Germinal center (tissue), 1 donor: ENCODE measurements at places on chromosomes 11 and 22.

- DNase-seq: no peak
These were observed 112.8 kb downstream of the FBXO7 start for GRCh38 chr22:32587449-32587848.

DNA sequence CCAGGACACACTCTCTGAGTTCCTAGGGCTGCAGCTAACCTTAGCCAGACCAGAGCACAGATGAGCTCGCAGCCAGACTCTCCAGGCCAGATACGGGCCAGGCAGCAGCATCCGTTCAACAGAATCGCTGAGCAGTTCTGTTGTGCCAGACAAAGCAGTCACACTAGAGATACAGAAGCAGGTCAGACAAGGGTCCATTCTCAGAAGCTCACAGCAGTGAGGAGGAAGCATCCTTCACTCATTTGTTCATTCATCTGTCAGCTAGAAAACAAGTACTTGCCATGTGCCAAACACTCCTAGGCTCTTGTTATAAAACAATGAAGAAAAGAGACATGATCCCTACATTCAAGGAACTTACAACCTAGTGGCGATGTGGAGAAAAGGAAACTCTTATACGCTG is 2.6 kb downstream of the LMO2 start:
- no peak for DNase-seq

DNA sequence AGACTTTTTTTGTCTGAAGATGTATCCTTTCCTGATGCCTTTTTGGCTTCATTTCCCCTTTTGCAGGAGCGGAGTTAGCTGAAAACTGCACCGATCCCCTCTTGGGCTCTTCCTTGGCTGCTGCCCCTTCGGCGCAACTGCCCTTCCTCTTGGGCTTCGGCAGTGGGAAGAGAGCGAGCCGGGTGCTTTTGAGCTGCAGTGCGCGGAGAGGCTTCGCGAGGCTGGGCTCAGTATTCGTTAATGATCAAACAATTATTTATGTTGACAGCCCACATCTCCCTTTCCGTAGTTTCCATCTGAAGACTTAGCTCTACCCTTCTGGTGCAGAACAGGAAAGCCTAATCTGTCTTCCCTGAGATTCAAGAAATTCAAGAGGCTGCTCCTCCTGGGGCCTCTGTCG is 170.8 kb downstream of the CSNK2A3 start:
- no peak for DNase-seq

DNA sequence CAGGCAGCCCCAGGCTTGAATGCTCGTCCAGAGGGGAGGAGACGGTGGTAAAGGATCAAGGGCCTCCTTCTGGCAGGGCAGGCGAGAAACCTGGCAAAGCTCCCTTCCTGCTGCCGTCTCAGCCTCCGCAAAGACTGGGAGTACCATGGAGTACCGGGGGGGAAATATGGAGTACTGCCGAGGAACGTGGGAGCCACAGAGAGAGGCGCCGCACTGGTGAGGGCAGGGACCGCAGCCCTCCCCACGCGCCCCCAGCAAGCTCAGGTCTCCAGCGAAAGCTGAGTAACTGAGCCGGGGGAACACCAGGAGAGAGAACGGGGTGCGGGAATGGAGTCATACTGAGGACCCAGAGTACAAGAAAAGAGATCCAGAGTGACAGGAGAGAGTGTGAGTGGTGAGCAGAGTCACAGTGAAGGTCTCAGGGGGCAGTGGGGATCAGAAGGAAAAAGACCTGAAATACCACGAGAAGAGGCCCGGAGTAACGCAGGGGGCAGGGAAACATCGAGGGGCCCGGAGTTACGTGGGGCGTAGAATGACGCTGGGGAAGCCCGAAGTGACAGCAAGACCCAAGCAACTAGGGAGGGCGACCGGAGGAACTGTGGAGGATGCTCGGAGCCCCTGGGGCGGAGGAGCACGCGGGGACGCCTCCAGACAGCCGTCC is 740 bp downstream of the EML3 start:
- no peak for DNase-seq

DNA sequence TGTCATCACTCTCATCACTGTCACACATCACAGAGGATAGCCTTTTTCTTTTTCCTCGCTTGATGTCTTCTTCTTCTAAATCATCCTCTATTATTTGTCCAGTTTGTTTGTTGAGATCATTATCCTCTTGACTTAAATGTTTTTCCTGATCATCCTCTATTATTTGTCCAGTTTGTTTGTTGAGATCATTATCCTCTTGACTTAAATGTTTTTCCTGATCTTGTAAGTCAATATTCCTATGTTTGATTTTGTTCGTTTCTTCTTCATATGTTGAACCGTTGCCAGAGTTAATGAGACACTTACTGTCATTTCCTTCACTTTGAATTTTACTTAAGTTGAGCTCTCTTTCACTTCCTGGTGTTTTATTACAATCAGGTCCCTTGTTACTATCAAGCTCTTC is 5.6 kb downstream of the CCDC82 start:
- no peak for DNase-seq

DNA sequence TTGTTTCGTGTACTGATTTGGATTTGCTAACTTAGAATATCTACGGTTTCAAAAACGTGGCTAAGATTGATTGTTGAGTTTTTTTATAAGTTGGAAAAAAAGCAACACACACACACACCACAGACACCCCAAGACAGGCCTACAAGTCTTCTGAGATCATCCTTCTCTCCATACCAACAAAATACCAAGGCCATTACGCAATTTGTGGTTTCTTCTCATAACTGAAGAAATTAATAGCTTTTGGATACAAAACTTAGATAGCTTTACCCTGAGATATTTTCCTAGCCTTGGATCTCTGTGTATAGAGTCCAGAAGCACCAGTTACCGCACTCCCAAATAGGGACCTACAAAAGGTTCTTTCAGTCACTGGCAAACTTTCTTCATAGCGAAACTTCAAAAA is 113.6 kb downstream of the SIK3 start:
- DNase-seq: no peak

DNA sequence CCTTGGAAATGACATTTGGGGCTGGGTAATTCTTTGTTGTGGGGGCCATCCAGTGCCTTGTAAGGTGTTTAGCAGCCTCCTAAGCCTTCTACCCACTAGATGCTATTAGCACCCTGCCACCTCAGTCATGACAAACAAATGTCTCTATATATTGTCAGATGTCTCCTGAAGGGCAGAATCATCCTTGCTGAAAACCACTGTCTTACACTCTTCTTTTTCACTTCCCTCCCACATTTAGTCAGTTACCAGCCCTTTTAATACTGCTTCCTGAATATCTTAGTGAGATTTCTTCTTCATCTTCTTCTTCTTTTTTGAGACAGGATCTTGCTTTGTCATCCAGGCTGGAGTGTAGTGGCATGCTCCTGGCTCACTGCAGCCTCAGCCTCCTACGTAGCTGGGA is 33.1 kb downstream of the TNRC6B start:
- DNase-seq: peak; percentile 63

GRCh38 chr11:94790661-94791180 is 22.6 kb downstream of the AMOTL1 start:
- DNase-seq: no peak

GRCh38 chr22:40176921-40177737 is 596 bp upstream of the TNRC6B start:
- no peak for DNase-seq
